Left lung (tissue), 14 donors: ENCODE measurements at places on chromosomes 3 and 15. TPM values are rescaled to one million over a fixed set of nuclear protein-coding genes. Genes with fewer than 3 reads are reported as not detected.
A peak's percentile ranks its signal among the peaks of the same experiment; 100 is the strongest.

GRCh38 chr3:158158969-158159368, 49.1 kb downstream of the RSRC1 start:
- H3K4me1 ChIP-seq = no peaks in the 10 kb centered on the region
- H3K27me3 ChIP-seq = no peaks in the 10 kb centered on the region
- no peak overlapping the region for H3K27ac ChIP-seq
- no peaks in the 10 kb centered on the region for H3K36me3 ChIP-seq
- H3K4me3 ChIP-seq = no peak overlapping the region

The GP9 gene
- 2.1 TPM for polyA plus RNA-seq

- no peak overlapping the region for H3K27ac ChIP-seq
- no peak overlapping the region for H3K4me3 ChIP-seq
- no peaks in the 10 kb centered on the region for H3K27me3 ChIP-seq
- no peaks in the 10 kb centered on the region for H3K36me3 ChIP-seq
Observed at GRCh38 chr3:11350374-11350773, 78.2 kb downstream of the ATG7 start.

GRCh38 chr3:109081746-109082510, 36.0 kb downstream of the MORC1 start:
- H3K27ac ChIP-seq = no peak overlapping the region
- H3K4me3 ChIP-seq = no peak overlapping the region
- no peaks in the 10 kb centered on the region for H3K4me1 ChIP-seq
- H3K36me3 ChIP-seq = no peaks in the 10 kb centered on the region
- H3K27me3 ChIP-seq = no peaks in the 10 kb centered on the region

GRCh38 chr15:48415036-48415886, 84.0 kb downstream of the DUT start:
- DNase-seq = peak; percentile 36
- peaks cover 28% of the 10 kb centered on the region for H3K36me3 ChIP-seq
- H3K4me1 ChIP-seq = no peaks in the 10 kb centered on the region

DNA sequence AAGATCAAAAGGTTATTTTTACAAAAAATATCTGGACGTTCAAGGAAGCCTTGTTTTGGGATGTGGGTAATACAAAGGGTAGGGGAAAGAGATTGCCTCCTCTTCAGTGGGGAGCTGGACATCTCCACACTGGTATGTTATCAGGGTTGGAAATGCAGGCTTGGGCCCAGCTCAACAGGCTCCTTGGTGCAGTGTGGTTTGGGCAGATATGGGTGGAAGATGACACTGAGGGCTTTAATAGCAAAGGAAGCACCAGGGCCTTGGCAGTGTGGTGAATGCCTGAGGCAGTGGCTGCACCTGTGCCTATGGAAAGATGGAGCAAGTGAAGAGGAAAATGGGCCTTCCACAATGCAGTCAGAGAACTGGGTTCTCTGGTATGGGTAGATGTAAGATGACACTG, 11.2 kb upstream of the MED12L start:
- H3K27ac ChIP-seq = no peak overlapping the region
- H3K27me3 ChIP-seq = no peaks in the 10 kb centered on the region
- no peaks in the 10 kb centered on the region for H3K4me1 ChIP-seq
- no peak for DNase-seq
- no peaks in the 10 kb centered on the region for H3K36me3 ChIP-seq

GRCh38 chr3:106945435-106945834, 431.8 kb upstream of the CCDC54 start:
- DNase-seq = no peak
- no peaks in the 10 kb centered on the region for H3K4me1 ChIP-seq
- H3K27ac ChIP-seq = no peak overlapping the region
- no peak overlapping the region for H3K4me3 ChIP-seq
- no peaks in the 10 kb centered on the region for H3K36me3 ChIP-seq

- H3K36me3 ChIP-seq = no peaks in the 10 kb centered on the region
- DNase-seq = no peak
- no peaks in the 10 kb centered on the region for H3K27me3 ChIP-seq
- no peak overlapping the region for H3K27ac ChIP-seq
Observed at GRCh38 chr3:161879470-161879869, 382.9 kb downstream of the OTOL1 start.

DNA sequence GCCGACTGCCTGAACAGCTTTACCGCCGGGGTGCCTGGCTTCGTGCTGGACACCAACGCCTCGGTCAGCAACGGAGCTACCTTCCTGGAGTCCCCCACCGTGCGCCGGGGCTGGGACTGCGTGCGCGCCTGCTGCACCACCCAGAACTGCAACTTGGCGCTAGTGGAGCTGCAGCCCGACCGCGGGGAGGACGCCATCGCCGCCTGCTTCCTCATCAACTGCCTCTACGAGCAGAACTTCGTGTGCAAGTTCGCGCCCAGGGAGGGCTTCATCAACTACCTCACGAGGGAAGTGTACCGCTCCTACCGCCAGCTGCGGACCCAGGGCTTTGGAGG, 815 bp downstream of the SPINT1 start:
- H3K27me3 ChIP-seq = peaks cover 33% of the 10 kb centered on the region
- peak overlapping the region; percentile 47 for H3K4me3 ChIP-seq
- peaks cover 51% of the 10 kb centered on the region for H3K4me1 ChIP-seq
- DNase-seq = peak; percentile 88
- H3K36me3 ChIP-seq = no peaks in the 10 kb centered on the region

DNA sequence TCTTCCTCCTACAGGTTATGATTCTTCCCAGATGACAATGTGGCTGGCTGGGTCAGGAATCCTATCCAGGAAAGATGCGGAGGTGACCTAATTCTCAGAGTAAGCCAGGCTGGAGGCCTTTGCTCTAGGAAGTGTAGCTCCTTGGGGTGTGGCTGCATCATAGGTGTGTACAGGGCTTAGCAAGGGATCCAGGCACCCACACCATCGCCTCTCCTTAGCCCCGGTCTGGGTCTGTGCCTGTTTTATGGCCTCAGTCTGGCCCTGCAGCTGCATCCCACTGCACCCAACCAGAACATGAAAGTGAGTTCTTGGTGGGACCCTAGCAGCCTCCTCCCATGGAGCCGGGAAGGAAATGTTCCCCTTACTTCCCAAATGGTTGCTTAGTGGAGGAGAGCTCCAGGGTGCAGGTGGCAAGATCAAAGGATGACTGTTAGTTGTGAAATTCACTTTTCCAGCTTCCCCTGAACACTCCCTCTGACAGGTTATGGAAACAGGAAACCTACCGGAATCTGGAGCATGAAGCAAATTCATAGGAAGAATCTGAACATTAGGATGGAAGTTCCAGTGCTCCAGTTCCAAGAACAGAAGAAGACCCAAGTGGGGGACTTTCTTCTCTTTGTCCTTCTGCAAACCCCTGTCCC, 2.7 kb upstream of the AMOTL2 start:
- no peak overlapping the region for H3K4me3 ChIP-seq
- H3K4me1 ChIP-seq = peaks cover 25% of the 10 kb centered on the region
- no peak overlapping the region for H3K27ac ChIP-seq
- DNase-seq = no peak
- no peaks in the 10 kb centered on the region for H3K36me3 ChIP-seq

The HRG gene
- 0.04 TPM for polyA plus RNA-seq

DNA sequence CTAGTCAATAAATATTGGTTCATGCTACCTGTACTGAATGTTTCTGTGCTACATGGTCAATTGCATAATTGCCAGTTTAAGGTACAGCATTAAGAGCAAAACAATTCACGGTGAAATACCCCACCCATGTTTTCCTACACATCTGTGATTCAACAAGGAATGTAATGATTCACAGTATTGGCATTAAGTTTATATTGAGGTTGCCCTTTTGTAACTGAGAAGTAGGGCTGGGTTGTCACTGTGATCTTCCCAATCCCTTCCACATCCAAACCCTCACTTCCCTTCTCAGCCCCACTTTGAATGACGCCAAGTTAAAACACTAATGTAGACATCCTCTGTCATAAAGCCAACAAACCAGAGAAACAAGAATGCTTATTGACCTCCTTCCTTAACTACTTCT, 112.0 kb upstream of the TJP1 start:
- H3K27me3 ChIP-seq = no peaks in the 10 kb centered on the region
- no peaks in the 10 kb centered on the region for H3K36me3 ChIP-seq
- no peak overlapping the region for H3K4me3 ChIP-seq
- no peaks in the 10 kb centered on the region for H3K4me1 ChIP-seq
- no peak overlapping the region for H3K27ac ChIP-seq

DNA sequence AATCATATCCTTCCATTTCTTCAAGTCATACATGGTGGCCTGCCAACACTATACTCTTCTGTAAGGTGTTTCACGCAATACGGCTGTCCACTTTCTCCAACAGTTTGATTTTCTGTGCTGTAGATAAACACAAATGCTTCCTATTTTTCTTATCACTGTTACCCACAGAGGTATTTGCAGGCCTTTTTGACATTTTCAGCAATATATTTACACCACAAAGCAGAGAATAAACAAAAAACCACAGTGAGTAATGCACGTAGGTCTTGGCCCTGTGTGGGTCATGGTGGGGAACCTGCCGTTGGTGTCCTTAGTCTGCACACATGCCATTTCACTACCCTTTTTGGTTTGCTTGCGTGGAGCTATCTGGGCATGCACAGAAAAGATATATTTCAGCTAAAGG, 59.5 kb downstream of the LRRC28 start:
- H3K27ac ChIP-seq = no peak overlapping the region
- no peak overlapping the region for H3K4me3 ChIP-seq
- H3K36me3 ChIP-seq = peaks cover 6% of the 10 kb centered on the region
- no peak for DNase-seq
- no peaks in the 10 kb centered on the region for H3K27me3 ChIP-seq

DNA sequence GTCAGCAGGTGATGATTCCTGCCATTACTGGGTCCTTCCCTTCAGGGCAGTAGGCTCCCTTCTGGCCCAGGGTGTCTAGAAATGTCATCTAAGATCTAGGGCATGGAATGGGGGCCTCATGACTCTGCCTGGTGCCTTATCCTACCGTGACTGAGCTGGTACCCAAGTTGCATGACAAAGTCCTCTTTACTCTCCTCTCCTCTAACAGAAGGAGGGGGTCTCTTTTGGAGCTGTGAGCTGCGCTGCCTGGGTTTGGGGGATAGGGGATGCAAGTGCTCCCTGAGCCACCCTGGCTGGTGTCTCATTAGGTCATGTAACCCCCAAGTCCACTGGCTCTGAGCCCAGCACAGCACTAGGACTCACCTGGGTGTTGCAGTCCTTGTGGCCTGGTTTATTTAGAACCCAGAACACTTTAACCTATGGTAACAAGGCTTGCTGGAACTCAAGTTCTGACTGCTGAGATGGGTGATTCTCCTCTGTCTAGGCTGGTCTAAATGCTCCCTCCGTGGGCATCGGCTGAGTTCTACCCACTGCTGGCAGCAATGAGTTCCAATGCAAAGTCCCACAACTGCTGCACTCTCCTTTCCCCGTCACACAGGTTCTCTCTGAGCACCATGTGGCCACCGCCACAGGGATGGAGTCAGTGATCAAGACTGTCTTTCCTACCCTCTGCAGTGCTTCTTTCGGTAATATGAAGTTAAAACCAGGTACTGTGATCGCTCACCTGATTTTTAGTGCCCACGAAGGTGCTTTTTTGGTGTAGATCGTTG, 34.0 kb downstream of the XXYLT1 start:
- DNase-seq = peak; percentile 14
- H3K4me3 ChIP-seq = no peak overlapping the region
- peaks cover 14% of the 10 kb centered on the region for H3K4me1 ChIP-seq

- H3K4me1 ChIP-seq = peaks cover 37% of the 10 kb centered on the region
- H3K4me3 ChIP-seq = no peak overlapping the region
- DNase-seq = no peak
- no peaks in the 10 kb centered on the region for H3K27me3 ChIP-seq
- H3K36me3 ChIP-seq = no peaks in the 10 kb centered on the region
- no peak overlapping the region for H3K27ac ChIP-seq
Observed at GRCh38 chr15:58980351-58980939, 7.0 kb upstream of the RNF111 start.

The SPESP1 gene
- polyA plus RNA-seq = 2.2 TPM

The TMEM212 gene
- 6.2 TPM for polyA plus RNA-seq
